ENCODE measurements at places on chromosomes 3 and 15.

GRCh38 chr3:47780741-47781684 lies 680 bp downstream of the SMARCC1 start:
- DNase-seq, result peak; percentile 45

- no peak for DNase-seq
Observed at GRCh38 chr15:92882697-92883162, 17.4 kb upstream of the CHD2 start.

DNA sequence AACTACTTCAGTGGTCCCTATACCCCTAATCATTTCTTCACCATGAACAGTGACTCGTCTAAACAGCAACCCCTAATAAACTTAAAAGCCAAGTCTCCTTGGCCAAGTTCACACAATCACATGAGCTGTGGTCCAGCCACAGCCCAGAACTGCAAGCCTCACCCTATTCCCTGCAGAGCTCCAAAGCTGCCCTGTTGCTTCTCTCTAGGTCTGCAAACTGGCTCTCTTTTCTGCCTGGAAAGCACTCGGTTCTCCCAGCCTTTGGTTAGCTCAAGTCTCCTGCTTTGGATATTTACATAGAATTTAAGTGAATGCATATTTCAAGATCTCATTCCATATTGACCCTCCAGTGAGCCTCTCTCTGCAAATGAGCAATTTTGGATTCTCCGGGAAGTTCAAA lies 107.0 kb downstream of the TOP2B start:
- DNase-seq, result no peak

- DNase-seq, result no peak
Observed at GRCh38 chr15:97875513-97876280, 84.8 kb upstream of the ARRDC4 start.

DNA sequence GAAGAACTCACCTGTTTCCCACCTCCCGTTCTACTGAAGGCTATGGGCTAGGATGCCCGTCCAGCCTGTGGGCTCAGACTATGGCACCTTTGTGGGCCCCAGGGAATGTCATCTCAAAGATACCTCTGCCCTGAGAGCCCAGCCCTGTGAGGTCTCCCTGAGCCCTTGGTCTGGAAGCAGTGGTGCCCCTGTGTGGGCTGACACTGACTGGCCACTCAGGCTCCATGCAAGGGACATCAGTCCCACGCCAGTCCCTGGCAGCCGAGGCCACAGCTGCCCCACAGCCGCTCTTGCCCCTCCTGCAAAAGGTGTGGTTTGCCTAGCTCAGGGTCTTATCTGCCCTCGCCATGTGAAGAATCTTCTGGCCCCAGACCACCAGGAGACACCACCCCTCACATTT lies 106.9 kb downstream of the KLF13 start:
- DNase-seq, result no peak
